ENCODE measurements at places on chromosomes 7 and 10.

GRCh38 chr7:40836218-40836617 lies 701.4 kb downstream of the SUGCT start:
- DNase-seq, result no peak

- no peak for DNase-seq
Observed at GRCh38 chr7:40243076-40243475, 108.3 kb downstream of the SUGCT start.

DNA sequence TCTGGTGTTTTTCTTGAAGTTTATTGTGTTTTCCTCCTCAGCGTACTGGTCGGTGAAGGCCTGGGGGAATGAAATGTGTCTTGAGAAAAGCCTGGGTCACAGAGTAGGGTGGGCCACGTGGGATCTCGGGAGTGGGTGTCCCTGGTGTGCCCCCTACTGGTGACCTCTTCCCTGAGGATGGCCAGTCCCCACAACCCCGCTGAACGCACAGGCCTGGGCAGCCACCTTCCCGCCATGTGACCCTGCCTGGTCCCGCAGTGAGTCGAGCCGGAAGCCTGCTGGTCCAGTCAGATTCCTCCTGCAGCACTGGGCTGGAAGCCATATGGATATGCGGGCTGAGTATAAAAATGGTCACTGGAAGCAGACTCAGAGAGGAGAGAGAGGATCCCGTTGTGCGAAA lies 52.9 kb upstream of the GNA12 start:
- no peak for DNase-seq

DNA sequence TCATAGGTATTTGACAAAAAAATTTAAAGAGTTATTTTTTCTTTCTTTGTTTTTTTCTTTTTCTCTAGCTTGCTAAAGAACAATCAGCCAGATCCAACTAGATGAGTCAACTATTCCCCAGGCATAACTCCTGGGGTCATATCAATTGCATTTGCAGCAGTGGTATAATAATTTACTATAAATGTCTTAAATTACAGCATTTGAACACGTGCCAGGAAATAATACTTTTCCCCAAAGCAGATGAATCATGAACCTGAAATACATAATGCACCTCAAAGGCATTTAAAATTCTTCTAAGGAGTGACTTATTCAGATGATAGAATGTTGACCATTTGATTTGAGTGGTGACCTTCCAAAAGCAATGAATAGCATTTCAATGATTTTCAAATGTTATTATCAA lies 190.1 kb downstream of the LRRTM3 start:
- no peak for DNase-seq

GRCh38 chr10:1182280-1183032 lies 126.3 kb downstream of the WDR37 start:
- DNase-seq, result no peak

- DNase-seq, result no peak
Observed at GRCh38 chr7:127884066-127884559, 147.1 kb downstream of the LRRC4 start.

DNA sequence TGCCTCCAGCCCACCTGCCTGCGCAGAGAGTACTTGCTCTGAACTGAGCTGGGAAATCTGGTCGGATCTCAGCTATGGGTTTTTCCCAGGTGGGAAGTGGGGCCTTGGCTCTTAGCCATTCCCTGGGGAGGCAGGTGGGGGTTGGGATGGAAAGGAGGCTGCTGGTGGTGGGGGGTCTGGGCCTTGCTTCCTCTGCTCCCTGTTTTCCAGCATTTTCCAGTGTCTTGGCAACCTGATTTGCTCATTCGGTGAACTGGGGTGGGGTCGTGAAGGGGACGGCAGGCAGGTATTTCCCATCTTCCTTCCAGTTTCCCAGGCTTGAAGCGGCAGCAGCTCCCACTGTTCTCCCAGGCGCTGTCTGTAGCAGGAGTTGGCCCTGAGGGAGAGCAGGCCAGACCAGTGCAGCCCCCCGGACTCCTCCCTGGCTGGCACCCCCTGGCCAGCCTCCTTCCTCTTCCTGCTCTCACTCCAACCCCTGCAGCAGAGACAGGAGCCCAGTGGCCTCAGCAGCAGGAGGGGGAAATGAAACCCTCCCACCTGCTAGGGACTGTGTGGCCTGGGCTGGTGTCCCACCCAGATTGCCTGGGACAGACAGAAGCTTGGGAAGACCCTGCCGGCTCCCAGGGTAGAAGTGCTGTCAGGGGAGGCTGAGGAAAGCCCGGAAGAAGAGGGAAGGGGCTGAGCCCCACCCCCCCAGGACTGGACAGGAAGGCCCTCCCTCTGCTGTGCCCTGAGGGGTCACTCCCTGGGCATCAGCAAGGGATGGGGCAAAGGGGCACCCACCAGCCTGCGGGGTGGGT lies 6.6 kb downstream of the TRIM8 start:
- no peak for DNase-seq

All from activated CD8-positive, alpha-beta memory T cell treated with anti-CD3 and anti-CD28 coated beads, Interleukin-2, amount 50 U/mL, for 48 hours (primary cell).